ENCODE measurements at places on chromosomes 6 and 20. TPM values are rescaled to one million over a fixed set of nuclear protein-coding genes. Genes with fewer than 3 reads are reported as not detected.

- no peaks in the 10 kb centered on the region for H3K4me1 ChIP-seq
- H3K27me3 ChIP-seq = no peaks in the 10 kb centered on the region
- H3K36me3 ChIP-seq = no peaks in the 10 kb centered on the region
- no peak for DNase-seq
- H3K4me3 ChIP-seq = no peak overlapping the region
These were observed 12.1 kb upstream of the PAX1 start for GRCh38 chr20:21693322-21693721.

GRCh38 chr6:44698602-44699001 lies 311.1 kb downstream of the CDC5L start:
- DNase-seq = no peak
- H3K27me3 ChIP-seq = peaks cover 64% of the 10 kb centered on the region
- H3K4me1 ChIP-seq = no peaks in the 10 kb centered on the region

DNA sequence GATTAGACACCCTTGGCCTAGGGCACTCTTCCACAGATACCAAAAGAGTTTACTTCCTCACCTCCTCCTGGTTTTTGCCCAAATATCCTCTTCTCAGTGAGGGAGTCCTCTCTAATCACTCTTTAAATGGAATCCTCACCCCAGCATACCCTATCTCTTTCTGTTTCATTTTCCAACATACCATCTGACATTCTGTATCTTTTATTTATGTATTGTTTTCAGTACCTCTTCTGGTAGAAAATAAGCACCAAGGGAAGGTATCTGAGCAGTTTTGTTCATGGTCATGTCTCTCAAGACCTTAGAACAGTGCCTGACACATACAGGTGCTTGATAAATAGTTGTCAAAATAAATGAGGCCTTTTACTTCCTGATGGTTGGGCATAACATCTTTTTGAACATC lies 55.1 kb downstream of the KIAA0408 start:
- H3K36me3 ChIP-seq = no peaks in the 10 kb centered on the region
- DNase-seq = no peak
- no peak overlapping the region for H3K27ac ChIP-seq
- no peaks in the 10 kb centered on the region for H3K4me1 ChIP-seq

DNA sequence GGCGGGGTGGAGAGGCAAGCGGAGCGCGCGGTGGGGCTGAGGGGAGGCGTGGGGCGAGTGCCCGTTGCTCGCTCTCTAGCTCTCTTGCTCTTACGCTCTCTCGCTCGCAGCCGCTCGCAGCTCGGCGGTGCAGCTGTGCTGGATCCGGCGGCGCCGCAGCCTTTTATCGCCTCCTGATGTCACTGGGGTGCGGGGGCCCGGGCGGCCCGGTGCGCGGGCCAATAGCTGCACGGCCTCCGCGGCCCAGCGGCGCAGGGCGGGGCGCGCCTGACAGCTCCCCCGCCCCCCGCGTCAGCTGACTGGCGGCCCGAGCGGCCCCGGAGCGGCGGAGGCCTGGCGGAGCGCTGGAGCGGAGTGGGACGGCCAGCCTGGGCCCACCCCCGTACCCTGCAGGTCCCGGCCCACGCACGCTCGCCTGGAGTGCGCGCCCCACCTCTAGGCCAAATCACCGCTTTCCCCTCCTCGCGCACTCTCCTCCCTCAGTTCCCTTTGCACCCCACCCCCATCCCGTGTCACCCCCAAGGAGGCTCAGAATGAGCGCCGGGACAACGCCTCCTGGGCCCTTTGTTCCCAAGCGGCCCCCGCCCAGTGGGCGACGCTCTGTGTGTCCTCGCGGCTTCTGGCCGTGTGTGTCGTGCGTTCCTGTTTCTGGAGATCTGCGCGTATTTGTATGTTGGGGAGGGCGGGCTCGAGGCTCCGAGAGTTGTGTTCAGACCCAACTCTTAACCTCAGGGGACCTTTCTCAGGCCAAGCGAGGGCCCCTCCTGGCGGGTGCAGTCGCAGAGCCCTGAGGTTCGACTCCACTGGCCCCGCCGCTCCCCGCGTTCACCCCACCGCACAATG lies at the start of gene MAFB:
Gene MAFB, minus strand, starts transcription at position 137 of the 843 bp plus-strand sequence. CDS start 386 bp downstream, outside the sequence.
- peak; percentile 78 for DNase-seq
- H3K4me1 ChIP-seq = peaks cover 6% of the 10 kb centered on the region
- peak within 1 kb of the TSS; percentile 69 for H3K4me3 ChIP-seq
- peaks cover 17% of the 10 kb centered on the region for H3K36me3 ChIP-seq
- peaks cover 100% of the 10 kb centered on the region for H3K27me3 ChIP-seq

DNA sequence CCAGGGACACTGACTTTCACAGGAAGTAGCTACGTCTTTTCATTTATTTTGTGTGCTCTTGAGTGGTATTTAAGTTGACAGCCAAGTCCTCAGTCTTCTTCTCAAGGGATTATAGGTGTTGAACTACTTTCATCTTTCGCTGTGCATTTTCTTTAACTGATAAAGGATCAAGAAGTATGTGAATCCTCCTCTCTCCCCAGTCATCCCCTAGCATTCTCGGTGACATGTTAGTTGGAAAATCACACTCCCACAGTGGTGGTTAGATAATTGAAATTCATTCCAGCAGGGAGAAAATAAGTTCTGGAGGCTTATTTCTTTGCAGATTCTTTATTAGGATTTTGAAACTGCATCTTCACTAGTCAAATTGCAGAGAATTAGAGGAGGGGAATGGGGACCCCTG lies 569.4 kb downstream of the MEI4 start:
- no peak overlapping the region for H3K27ac ChIP-seq
- no peaks in the 10 kb centered on the region for H3K36me3 ChIP-seq
- no peak overlapping the region for H3K4me3 ChIP-seq
- peaks cover 10% of the 10 kb centered on the region for H3K4me1 ChIP-seq
- no peak for DNase-seq

DNA sequence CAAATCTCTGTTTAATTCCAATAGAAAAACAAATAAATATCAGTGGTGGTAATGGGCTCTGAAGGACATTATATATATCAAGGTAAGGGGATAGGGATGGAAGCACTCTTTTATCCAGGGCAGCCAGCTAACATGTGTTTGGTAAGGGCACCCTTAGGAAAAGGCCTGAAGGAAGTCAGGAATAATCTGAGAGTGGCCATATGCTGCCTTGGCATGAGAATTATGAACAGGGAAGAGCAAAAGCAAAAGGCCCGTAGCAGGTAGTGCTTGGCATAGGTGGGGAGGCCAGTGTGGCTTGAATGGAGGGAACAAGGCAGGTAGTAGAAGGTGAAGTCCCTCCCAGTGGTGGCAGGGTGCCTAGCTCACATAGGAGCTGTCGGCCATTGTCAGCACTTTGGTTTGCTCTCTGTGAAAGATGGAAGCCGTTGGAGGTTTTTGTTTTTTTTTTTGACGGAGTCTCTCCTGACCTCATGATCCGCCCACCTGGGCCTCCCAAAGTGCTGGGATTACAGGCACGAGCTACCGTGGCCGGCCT lies 39.6 kb upstream of the CSE1L start:
- H3K36me3 ChIP-seq = peaks cover 46% of the 10 kb centered on the region
- H3K27me3 ChIP-seq = no peaks in the 10 kb centered on the region
- peak overlapping the region; percentile 33 for H3K27ac ChIP-seq
- no peak overlapping the region for H3K4me3 ChIP-seq
- peaks cover 42% of the 10 kb centered on the region for H3K4me1 ChIP-seq

DNA sequence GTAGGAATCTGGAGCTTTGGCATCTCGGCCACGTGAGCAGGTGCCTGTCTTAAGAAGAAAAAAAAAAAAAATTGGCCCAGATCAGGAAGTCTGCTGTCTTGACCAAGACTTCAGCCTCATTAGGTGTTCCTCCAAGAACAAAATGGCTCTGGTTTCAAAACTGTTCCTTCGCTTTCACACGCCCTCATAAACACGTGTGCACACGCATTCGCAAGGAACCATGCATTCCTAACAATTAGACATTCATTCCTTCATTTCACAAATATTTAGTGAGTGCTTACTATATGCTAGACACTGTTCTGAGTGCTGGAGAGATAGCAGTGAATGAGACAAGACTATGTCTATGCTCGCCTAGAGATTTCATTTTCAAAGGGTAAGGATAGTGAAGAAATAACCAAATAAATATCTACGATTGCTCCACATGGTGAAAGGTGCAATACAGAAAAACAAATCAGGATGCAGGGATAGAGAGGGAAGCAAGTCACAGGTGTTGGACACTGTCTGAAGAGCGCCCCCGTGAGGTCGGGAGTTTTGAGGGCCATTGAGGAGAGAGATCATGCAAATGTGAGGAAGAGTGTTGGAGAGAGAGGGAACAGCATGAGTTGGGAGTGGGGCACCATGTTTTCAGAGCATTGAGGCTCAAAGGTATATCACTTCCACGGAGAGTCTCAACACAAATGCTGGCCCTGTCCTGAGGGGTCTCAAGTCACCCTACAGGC lies 53.3 kb downstream of the CCDC170 start:
- no peaks in the 10 kb centered on the region for H3K4me1 ChIP-seq
- no peak for DNase-seq
- H3K36me3 ChIP-seq = no peaks in the 10 kb centered on the region
- H3K27ac ChIP-seq = no peak overlapping the region

GRCh38 chr6:906920-907319 lies 214.0 kb upstream of the EXOC2 start:
- DNase-seq = no peak
- no peaks in the 10 kb centered on the region for H3K27me3 ChIP-seq
- H3K4me3 ChIP-seq = no peak overlapping the region
- peaks cover under 1% of the 10 kb centered on the region for H3K4me1 ChIP-seq

DNA sequence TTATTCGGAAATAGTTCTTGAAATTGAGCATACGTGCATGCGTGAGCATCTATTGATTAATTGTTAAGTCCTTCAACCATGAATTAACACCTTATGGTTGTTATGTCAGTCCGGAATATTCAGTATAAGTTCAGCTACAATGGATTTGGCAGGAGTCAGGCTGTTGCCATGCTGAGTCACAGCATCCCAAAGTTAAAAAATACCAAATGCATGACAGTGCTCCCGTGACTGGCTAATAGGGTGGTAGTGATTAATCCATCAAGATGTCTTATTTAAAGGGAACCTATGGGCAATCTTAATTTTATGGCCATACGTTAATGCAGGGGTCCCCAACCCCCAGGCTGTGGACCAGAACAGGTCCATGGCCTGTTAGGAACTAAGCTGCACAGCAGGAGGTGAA lies 10.5 kb downstream of the RAE1 start:
- no peak for DNase-seq
- no peaks in the 10 kb centered on the region for H3K27me3 ChIP-seq
- peaks cover 15% of the 10 kb centered on the region for H3K36me3 ChIP-seq
- no peak overlapping the region for H3K4me3 ChIP-seq
- no peaks in the 10 kb centered on the region for H3K4me1 ChIP-seq

DNA sequence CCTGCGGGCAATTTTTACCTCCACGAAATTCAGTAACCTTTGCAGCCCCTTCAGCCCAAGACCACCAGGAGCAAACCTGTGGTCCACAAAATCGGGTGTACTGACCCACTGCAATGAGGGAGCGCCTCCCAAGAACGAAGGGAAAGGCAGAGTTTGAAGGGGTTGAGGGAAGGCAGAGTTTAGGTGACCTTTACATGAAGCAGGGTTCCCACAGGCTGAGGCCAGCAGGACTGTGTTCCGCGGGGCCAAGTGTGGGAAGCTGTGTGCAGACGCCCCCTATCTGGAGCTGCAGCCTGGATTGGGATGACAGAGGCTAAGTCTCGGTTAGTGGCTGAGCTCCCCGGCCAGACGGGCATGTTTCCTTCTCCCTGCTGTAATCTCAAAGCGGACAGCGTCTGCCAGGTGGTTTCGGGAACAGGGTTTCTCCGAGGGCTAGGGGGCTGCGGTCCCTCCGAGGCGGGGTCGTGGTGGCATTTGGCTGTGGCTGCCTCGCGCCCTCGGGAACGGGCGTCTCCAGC lies 826 bp upstream of the PYGB start:
- H3K27me3 ChIP-seq = no peaks in the 10 kb centered on the region
- DNase-seq = peak; percentile 42
- H3K36me3 ChIP-seq = peaks cover 63% of the 10 kb centered on the region
- peaks cover 12% of the 10 kb centered on the region for H3K4me1 ChIP-seq

GRCh38 chr6:135870722-135871121 lies 19.2 kb downstream of the PDE7B start:
- H3K4me1 ChIP-seq = no peaks in the 10 kb centered on the region
- H3K4me3 ChIP-seq = no peak overlapping the region
- H3K27me3 ChIP-seq = no peaks in the 10 kb centered on the region
- H3K36me3 ChIP-seq = no peaks in the 10 kb centered on the region
- no peak for DNase-seq

GRCh38 chr6:5151360-5151954 lies 66.3 kb downstream of the PPP1R3G start:
- no peaks in the 10 kb centered on the region for H3K27me3 ChIP-seq
- no peak overlapping the region for H3K27ac ChIP-seq
- no peak overlapping the region for H3K4me3 ChIP-seq
- no peaks in the 10 kb centered on the region for H3K36me3 ChIP-seq
- H3K4me1 ChIP-seq = no peaks in the 10 kb centered on the region

GRCh38 chr20:58313396-58313795 lies 3.9 kb downstream of the RAB22A start:
- peaks cover 22% of the 10 kb centered on the region for H3K4me1 ChIP-seq
- no peak overlapping the region for H3K4me3 ChIP-seq
- no peak for DNase-seq
- H3K27ac ChIP-seq = peak overlapping the region; percentile 13

- H3K27ac ChIP-seq = no peak overlapping the region
- DNase-seq = no peak
- H3K4me1 ChIP-seq = no peaks in the 10 kb centered on the region
- H3K4me3 ChIP-seq = no peak overlapping the region
- H3K27me3 ChIP-seq = no peaks in the 10 kb centered on the region
These were observed 133.1 kb downstream of the ALDH8A1 start for GRCh38 chr6:134816780-134817179.

DNA sequence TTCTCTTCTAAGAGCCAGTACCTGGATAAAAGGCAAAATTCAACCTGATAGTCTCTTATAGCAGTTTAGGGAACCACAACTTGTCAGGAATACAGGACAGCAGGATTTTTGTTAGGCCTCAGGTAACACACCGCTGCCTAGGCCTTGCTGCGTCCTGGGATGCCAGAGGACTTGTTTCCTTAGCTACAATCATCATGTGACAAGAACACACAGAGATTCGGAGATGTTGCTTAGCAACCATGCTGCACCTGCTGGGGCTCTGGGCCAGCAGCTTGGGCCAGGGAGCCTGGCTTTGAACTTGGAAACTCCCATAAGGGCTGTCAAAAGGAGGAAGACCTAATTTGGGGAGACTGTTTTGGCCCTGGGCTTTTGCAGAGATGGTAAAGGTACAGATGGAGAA lies 36.1 kb upstream of the CHD6 start:
- H3K27ac ChIP-seq = no peak overlapping the region
- H3K4me3 ChIP-seq = no peak overlapping the region
- peaks cover 13% of the 10 kb centered on the region for H3K4me1 ChIP-seq
- no peaks in the 10 kb centered on the region for H3K36me3 ChIP-seq
- no peak for DNase-seq

PRPH2 gene
- not detected for total RNA-seq

TXLNB gene
- 0.07 TPM for total RNA-seq

PKIB gene
- 11.8 TPM for total RNA-seq

GGTLC1 gene
- total RNA-seq = not detected

NKX2-4 gene
- total RNA-seq = not detected

SRSF12 gene
- total RNA-seq = 1.7 TPM

ABHD16B gene
- 0.24 TPM for total RNA-seq

CITED2 gene
- total RNA-seq = 21.4 TPM

PET117 gene
- total RNA-seq = 6.0 TPM

All from Calu3 (cell line).